ENCODE measurements at places on chromosomes 2 and 18.

DNA sequence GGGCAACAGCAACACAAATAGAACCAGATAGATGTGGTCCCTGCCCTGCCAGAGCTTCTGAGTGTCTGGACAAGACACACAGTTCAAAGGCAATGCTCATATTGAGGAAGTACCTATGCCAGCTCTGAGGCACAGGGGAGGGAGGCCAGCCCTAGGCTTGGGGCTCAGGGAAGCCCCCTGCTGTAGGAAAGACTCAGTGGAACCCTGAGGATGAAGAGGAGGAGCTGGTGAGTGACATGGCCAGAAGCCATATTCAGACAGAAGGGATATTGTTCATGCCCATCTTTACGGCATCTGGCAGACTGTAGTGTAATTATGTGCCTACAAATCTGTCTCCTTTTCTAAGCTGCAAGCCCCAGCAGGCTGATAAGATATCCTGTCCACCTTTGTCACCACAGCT, 8.8 kb downstream of the SIGLEC15 start:
- peaks cover 39% of the 10 kb centered on the region for H3K27me3 ChIP-seq
- peaks cover 10% of the 10 kb centered on the region for H3K4me1 ChIP-seq
- no peak overlapping the region for H3K4me3 ChIP-seq

DNA sequence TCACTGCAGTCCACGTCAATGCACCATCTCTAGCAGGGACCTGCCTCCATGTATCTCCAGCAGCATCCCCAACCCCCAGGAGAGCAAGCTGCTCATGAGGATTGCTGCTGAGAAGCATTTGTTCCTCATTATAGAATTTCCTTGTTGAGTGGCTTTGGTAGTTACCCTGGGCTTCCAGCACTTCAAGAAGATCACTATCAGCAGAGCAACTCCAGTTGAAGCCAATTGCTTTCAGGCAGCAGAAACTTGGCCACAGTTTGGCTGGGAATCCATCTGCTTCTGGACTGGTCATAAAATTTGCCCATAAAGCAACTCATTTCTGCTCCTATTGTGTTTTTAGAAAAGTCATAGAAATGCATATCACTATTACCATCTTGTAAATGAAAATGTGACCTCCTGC, 17.4 kb downstream of the TRPM8 start:
- no peaks in the 10 kb centered on the region for H3K36me3 ChIP-seq
- peaks cover 71% of the 10 kb centered on the region for H3K27me3 ChIP-seq
- no peak for DNase-seq
- H3K4me1 ChIP-seq, result peaks cover 11% of the 10 kb centered on the region

- DNase-seq, result no peak
- peaks cover 4% of the 10 kb centered on the region for H3K27me3 ChIP-seq
- H3K4me1 ChIP-seq, result peaks cover 13% of the 10 kb centered on the region
These were observed 1.0 kb upstream of the LDAH start for GRCh38 chr2:20823917-20824316.

GRCh38 chr2:112482309-112483041, 519 bp downstream of the TTL start:
- H3K4me3 ChIP-seq, result peak overlapping the region; percentile 93
- DNase-seq, result peak; percentile 31
- no peaks in the 10 kb centered on the region for H3K27me3 ChIP-seq
- H3K27ac ChIP-seq, result peak overlapping the region; percentile 84
- peaks cover 20% of the 10 kb centered on the region for H3K36me3 ChIP-seq

DNA sequence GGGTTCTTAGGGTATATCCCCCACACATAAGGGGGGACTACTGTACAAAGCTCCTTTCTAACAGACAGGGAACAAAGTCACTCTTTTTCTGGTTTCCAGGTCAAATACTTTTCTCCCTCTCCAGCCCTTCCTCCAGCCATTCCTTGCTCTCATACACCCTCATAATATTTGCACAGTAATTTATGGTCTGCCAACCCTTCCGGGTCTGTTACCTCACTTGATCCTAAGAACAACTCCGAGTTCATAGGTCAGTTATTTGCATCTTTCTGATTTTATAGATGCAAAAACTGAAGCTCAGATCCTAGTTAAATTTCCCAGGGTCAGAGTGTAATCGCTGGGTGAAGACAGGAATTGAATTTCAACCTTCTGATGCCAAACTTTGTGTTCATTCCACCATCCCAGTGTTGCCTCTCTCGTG, 14.8 kb upstream of the MATN3 start:
- no peaks in the 10 kb centered on the region for H3K4me1 ChIP-seq
- no peak for DNase-seq
- H3K36me3 ChIP-seq, result peaks cover 50% of the 10 kb centered on the region

GRCh38 chr2:11669454-11670291, at the start of gene NTSR2:
NTSR2 (minus strand) TSS chr2:11670195; CDS start chr2:11670129, 66 bp downstream.
- no peak within 1 kb of the TSS for H3K4me3 ChIP-seq
- no peaks in the 10 kb centered on the region for H3K36me3 ChIP-seq

DNA sequence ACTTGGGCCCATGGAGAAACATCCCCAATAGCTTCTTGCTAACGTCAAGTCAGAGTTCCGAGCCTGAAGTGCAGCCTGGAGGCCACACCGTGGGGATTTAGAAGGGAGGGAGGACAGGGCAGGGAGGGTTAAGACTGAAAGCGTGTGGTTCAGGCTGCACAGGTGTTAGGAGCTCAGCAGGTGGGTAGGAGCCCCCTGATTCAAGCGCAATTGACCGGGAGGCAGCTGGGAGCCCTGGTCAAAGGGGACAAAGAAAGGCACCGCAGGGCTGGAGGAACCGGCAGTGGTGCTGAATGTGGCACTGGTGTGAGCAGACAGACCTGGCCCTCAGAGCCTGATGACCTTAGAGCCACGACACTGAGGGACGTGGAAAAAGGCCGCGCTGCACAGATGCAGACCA, 149.6 kb downstream of the TMEM18 start:
- no peaks in the 10 kb centered on the region for H3K27me3 ChIP-seq
- H3K4me1 ChIP-seq, result peaks cover 2% of the 10 kb centered on the region
- no peak overlapping the region for H3K27ac ChIP-seq
- no peaks in the 10 kb centered on the region for H3K36me3 ChIP-seq

- H3K4me1 ChIP-seq, result no peaks in the 10 kb centered on the region
- H3K36me3 ChIP-seq, result no peaks in the 10 kb centered on the region
- no peak overlapping the region for H3K27ac ChIP-seq
- peaks cover 5% of the 10 kb centered on the region for H3K27me3 ChIP-seq
- DNase-seq, result no peak
These were observed 45.1 kb upstream of the TNP1 start for GRCh38 chr2:216904974-216905373.

GRCh38 chr18:44895176-44895798, 214.6 kb downstream of the SETBP1 start:
- no peak for DNase-seq
- no peaks in the 10 kb centered on the region for H3K27me3 ChIP-seq
- no peak overlapping the region for H3K27ac ChIP-seq
- H3K4me1 ChIP-seq, result peaks cover 47% of the 10 kb centered on the region

DNA sequence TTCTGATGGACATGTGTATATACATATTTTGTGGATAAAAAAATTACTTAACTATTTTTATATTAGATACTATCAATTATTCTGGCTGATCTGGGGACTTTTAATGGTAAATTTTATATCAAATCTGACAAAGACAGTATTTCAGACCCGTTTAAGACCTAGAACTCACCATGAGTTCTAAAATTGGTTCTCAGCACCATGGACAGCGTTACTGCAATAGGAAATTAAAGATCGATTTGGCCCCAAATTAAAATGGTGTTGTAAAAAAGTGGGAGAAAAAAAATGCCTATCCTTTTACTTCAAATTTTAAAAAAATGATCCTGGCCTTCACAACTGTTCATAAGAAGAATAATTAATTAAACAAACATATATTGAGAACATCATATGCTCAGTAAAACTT, 919 bp upstream of the SCN2A start:
- no peak overlapping the region for H3K4me3 ChIP-seq
- peaks cover 9% of the 10 kb centered on the region for H3K27me3 ChIP-seq
- no peaks in the 10 kb centered on the region for H3K4me1 ChIP-seq

GRCh38 chr2:202185156-202185555, 53.2 kb downstream of the SUMO1 start:
- no peaks in the 10 kb centered on the region for H3K4me1 ChIP-seq
- DNase-seq, result no peak
- H3K27ac ChIP-seq, result no peak overlapping the region
- no peaks in the 10 kb centered on the region for H3K36me3 ChIP-seq
- peaks cover 10% of the 10 kb centered on the region for H3K27me3 ChIP-seq

- no peak overlapping the region for H3K4me3 ChIP-seq
- peaks cover 83% of the 10 kb centered on the region for H3K36me3 ChIP-seq
- no peaks in the 10 kb centered on the region for H3K27me3 ChIP-seq
- H3K4me1 ChIP-seq, result no peaks in the 10 kb centered on the region
- no peak for DNase-seq
- no peak overlapping the region for H3K27ac ChIP-seq
These were observed 32.3 kb downstream of the UBXN4 start for GRCh38 chr2:135773917-135774316.

GRCh38 chr2:123816203-123816602, 208.9 kb upstream of the CNTNAP5 start:
- no peak overlapping the region for H3K4me3 ChIP-seq
- no peaks in the 10 kb centered on the region for H3K4me1 ChIP-seq
- no peak for DNase-seq
- no peaks in the 10 kb centered on the region for H3K36me3 ChIP-seq
- no peaks in the 10 kb centered on the region for H3K27me3 ChIP-seq
- no peak overlapping the region for H3K27ac ChIP-seq

DNA sequence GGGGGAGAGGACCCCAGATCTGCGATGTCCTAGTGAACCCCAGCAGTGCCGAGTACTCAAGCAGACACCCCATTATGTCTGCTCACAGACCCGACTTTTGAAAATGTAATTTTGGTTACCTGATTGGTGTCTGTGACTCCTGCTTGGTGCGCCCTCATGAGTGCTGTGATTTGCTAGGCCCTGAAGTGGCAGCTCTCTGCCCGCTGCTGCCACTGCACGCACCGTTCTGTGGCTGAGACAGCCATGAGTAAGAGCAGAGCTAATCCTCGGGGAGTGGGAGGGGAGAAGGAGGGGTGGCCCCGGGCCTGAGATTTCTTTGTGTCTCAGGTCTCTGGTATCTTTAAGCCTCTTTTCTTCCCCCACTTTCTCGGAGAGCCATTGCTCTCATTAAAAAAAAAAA, 18.2 kb downstream of the FHOD3 start:
- no peak for DNase-seq
- no peaks in the 10 kb centered on the region for H3K4me1 ChIP-seq
- no peak overlapping the region for H3K4me3 ChIP-seq

GRCh38 chr2:129004485-129004884, 685.8 kb upstream of the HS6ST1 start:
- H3K36me3 ChIP-seq, result no peaks in the 10 kb centered on the region
- DNase-seq, result no peak

- DNase-seq, result no peak
- no peaks in the 10 kb centered on the region for H3K36me3 ChIP-seq
- H3K4me3 ChIP-seq, result no peak overlapping the region
- no peaks in the 10 kb centered on the region for H3K4me1 ChIP-seq
These were observed 277.6 kb downstream of the PHLPP1 start for GRCh38 chr18:62992877-62993365.

DNA sequence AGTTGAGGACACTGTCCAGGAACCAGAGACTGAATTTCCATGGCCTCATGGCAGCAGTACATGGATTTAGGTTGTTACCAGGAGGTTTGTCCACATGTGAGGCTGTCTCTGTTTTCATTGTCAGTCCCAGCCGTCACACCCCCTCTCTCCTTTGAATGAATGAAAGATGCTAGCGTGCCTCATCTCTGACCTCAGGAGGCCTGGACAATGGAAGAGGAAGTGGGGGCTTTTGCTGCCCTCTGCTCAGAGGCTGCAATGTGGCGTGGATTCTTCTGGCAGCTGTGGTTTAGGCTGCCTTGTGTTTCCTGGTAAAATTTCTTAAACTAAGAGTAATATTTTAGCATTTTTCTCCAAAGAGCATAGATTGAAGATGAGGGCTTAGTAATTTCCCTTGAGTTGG, 47.5 kb downstream of the RAB31 start:
- H3K27me3 ChIP-seq, result no peaks in the 10 kb centered on the region
- peaks cover 28% of the 10 kb centered on the region for H3K4me1 ChIP-seq
- peaks cover 5% of the 10 kb centered on the region for H3K36me3 ChIP-seq
- no peak overlapping the region for H3K4me3 ChIP-seq
- no peak overlapping the region for H3K27ac ChIP-seq

- DNase-seq, result no peak
- H3K27me3 ChIP-seq, result no peaks in the 10 kb centered on the region
- H3K4me1 ChIP-seq, result no peaks in the 10 kb centered on the region
- no peak overlapping the region for H3K4me3 ChIP-seq
- H3K36me3 ChIP-seq, result no peaks in the 10 kb centered on the region
These were observed 105.8 kb upstream of the MYCN start for GRCh38 chr2:15834381-15835031.

- no peaks in the 10 kb centered on the region for H3K27me3 ChIP-seq
- H3K4me1 ChIP-seq, result peaks cover 51% of the 10 kb centered on the region
- peaks cover 49% of the 10 kb centered on the region for H3K36me3 ChIP-seq
- peak overlapping the region; percentile 99 for H3K27ac ChIP-seq
These were observed 679 bp downstream of the PTMA start for GRCh38 chr2:231708773-231709635.

- no peaks in the 10 kb centered on the region for H3K4me1 ChIP-seq
- no peak overlapping the region for H3K4me3 ChIP-seq
- peaks cover 7% of the 10 kb centered on the region for H3K27me3 ChIP-seq
- no peak overlapping the region for H3K27ac ChIP-seq
These were observed 164.5 kb upstream of the GLI2 start for GRCh38 chr2:120571015-120571728.

DNA sequence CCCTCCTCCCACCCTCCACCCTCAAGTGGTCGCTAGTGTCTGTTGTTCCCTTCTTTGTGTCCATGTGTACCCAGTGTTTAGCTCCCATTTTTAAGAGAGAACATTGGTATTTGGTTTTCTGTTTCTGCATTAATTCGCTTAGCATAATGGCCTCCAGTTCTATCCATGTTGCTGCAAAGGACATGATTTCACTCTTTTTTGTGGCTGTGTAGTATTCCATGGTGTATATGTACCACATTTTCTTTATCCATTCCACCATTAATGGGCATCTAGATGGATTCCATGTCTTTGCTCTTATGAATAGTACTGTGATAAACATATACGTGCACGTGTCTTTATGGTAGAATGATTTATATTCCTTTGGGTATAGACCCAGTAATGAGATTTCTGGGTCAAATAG, 42.9 kb downstream of the TSPYL6 start:
- peaks cover 21% of the 10 kb centered on the region for H3K36me3 ChIP-seq
- H3K4me1 ChIP-seq, result no peaks in the 10 kb centered on the region
- H3K27me3 ChIP-seq, result no peaks in the 10 kb centered on the region
- no peak overlapping the region for H3K27ac ChIP-seq
- DNase-seq, result no peak
- no peak overlapping the region for H3K4me3 ChIP-seq

DNA sequence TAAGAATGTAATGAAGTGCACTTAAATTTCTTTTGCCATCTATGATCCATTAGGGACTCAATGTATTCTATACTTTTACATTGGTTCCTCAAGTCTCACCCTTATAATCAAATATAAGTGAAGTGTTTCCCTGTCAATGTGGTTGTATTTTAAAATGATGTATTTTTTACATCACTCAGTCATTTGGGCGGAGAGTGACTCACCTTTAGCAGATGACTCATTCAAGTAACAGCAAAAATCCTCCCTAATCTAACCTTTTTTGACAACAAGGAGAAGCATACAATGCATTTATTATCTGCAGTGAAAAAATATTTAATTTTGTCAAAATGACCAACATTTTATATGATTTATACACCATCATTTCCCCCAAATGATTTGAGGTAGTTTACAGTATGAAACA, 94.4 kb downstream of the FANCL start:
- H3K4me3 ChIP-seq, result no peak overlapping the region
- H3K27ac ChIP-seq, result no peak overlapping the region
- no peak for DNase-seq
- no peaks in the 10 kb centered on the region for H3K4me1 ChIP-seq
